HuH-7 (cell line): ENCODE measurements at places on chromosomes 2 and 18.

DNA sequence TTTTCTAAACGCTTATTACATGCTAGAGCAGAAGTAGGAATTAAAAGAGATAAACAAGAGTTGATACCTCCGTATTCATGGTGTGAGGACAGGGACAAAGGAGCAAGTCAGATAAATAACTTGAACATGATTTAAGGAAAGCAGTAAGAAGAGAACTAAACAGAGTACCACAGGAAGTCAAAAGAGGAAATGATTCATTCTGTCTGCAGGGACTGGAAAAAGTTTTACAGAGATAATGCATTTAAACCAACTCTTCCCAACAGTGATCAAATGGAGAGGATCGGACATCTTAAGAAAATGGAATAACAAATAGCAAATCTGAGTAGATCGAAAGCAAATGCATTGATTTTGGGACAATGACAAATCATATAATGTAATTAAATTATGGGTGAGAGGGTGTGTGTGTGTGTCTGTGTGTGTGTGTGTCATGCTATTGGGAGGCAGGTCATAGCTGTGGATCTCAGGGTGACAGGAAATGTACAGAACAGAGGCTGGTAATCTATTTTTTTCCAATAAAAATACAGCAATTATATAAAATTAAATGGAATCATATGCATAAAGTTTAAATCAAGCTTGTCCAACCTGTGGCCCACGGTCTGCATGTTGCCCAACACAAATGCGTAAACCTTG, 113.4 kb downstream of the MC4R start:
- DNase-seq = no peak

GRCh38 chr2:130336877-130337734, 5.6 kb upstream of the IMP4 start:
- peak; percentile 78 for DNase-seq

- no peak for DNase-seq
Measured at GRCh38 chr2:214985619-214986018, 152.8 kb downstream of the ABCA12 start.

DNA sequence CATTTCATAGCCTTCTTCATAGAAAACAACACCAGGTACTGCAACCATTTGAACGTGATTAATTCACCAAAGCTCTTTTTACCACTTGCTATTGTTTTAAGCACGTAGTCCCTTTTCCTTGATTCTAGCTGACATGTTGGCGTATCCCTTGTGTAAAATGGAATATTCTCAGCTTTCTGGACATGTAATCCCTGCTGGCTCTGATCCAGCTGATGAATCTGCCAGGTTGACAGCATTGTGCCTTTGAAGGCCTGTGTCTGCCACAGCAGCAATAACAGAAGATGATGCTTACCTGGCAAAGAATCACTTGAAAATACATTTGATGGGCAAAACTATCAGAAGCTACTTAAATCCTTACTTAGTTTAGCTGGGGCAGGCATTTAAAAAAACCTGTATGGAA, 81.0 kb upstream of the CCDC150 start:
- DNase-seq = no peak

DNA sequence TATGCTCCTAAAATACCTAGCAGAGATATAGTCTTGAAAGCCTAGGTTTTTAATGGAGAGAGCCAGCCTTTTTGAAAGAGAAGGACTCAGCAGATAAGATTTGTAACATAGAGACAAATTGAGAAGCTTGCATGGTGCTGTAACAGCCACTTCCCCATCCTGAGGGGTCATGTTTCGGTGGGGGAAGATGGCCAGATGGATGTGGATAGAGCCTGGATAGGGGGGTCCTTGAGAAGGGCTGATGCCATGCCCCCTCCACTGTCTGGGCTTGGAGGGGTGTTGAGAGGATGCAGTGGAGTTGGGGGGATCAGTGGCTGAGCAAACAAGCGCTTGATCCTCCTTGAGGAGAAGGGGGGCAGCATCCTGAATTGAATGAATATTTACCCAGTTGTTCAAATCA, 178.0 kb upstream of the HS6ST1 start:
- no peak for DNase-seq

DNA sequence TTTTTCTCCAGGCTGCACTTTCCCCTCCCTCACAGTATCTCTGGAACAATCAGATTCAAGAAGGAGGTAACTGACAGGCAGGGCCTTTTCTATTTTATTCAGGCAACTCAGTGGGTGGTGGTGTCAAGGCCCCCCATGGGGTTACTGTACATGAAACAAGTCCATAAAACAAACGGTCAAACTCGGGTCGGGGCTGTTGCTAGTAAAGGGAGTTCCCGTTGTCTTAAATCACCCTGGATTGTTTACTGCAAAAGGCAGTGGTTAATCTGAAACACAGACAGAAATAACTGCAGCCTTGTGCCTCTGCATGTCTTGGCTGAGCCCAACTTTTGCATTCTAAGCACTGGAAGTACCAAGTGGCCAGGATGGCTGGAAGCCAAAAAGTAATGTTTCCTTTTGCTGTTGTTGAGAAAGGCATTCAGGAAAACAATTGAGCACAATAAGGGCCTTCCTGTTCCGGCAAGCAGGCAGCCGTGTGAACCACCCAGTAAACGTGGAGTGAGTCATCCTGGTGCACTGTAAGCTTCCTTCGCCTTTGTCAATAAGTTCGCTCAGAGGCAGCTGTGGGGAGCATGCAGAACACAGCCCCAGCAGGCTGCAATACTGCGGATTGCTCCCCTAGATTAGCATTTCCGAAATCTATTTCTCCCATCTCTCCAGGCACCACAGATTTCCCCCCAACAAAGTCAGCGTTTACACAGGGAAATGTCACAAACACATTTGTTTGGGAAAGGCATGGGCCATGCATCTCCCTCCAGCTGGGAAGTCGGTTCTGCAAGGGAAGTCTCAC, 149.6 kb downstream of the IRS1 start:
- peak; percentile 31 for DNase-seq

- DNase-seq = no peak
Measured at GRCh38 chr2:161170958-161171932, 11.0 kb downstream of the TANK start.

GRCh38 chr2:58057707-58058530, 11.3 kb downstream of the VRK2 start:
- DNase-seq = no peak

DNA sequence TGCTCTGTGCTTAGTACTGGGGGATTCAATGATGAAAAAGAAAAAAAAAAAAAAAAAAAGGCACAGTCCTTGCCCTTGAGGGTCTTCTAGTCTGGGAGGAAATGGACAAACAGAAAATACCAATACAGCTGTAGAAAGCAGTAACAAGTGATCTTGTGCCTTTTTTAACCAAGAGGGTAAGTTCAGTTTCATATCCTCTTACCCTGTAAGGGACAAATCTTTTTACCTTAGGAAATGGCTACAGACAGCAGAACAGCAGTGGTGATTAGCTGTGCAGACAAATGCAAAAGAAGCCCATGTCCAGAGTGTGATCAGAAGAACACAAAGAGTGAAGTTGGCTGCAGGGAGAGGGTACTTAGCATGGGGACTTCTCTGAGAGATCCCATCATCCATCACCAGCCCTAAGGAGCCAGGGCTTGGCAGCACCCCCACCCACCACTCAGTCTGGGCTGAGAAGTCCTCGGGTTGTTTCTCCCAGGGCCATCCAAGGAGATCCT, 102.9 kb downstream of the ALPK2 start:
- DNase-seq = no peak

- DNase-seq = no peak
Measured at GRCh38 chr2:187117483-187117882, 268.5 kb upstream of the ZSWIM2 start.
